Fibroblast of villous mesenchyme (primary cell): ENCODE measurements at places on chromosomes 2 and 18. TPM values are rescaled to one million over a fixed set of nuclear protein-coding genes. Genes with fewer than 3 reads are reported as not detected.

The SFTPB gene
- total RNA-seq, result not detected in 2 replicates

The RBKS gene
- 1.3 TPM in 2 replicates for total RNA-seq

The SERPINB2 gene
- 18.0 and 22.9 TPM in 2 replicates for total RNA-seq

The CNTNAP5 gene
- not detected in 2 replicates for total RNA-seq

The CFAP221 gene
- total RNA-seq, result not detected in 2 replicates

The GDF7 gene
- 12.1 and 12.2 TPM in 2 replicates for total RNA-seq

The CFAP65 gene
- not detected in 2 replicates for total RNA-seq

The ZNF2 gene
- 6.1 and 7.8 TPM in 2 replicates for total RNA-seq

The PRSS56 gene
- not detected in 2 replicates for total RNA-seq

The ZAP70 gene
- total RNA-seq, result not detected in 2 replicates

The BOLL gene
- total RNA-seq, result not detected in 2 replicates

The GKN1 gene
- under 0.01 and 0.32 TPM in 2 replicates for total RNA-seq
